ENCODE measurements at places on chromosomes 16 and 17.

DNA sequence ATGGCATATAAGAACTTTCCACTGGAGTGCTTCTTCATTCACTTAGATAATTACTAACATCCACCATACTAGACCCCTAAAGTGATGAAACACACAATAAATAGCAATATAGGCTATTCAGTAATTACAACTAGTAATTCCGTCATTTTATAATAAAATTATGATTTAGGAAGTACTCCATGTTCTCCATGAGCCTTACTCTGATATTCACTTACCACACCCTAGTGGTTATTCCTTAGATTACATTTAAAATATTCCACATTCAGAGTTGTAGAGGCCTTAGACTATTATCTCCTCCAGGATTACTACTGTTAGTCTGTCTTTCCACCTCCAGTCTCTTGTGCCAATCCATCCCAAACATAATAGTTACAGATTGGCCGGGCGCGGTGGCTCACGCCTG, 62.4 kb downstream of the STH start:
- no peak for DNase-seq

- peak; percentile 75 for DNase-seq
These were observed 2.9 kb downstream of the GSE1 start for GRCh38 chr16:85615852-85616606.

- no peak for DNase-seq
These were observed 29.7 kb upstream of the ZNF750 start for GRCh38 chr17:82869536-82869935.

GRCh38 chr17:10073941-10074340, 124.5 kb downstream of the GAS7 start:
- DNase-seq: no peak
